Bronchial epithelial cell (primary cell): ENCODE measurements at places on chromosomes 3 and 15. TPM values are rescaled to one million over a fixed set of nuclear protein-coding genes. Genes with fewer than 3 reads are reported as not detected.
A peak's percentile ranks its signal among the peaks of the same experiment; 100 is the strongest.

- peak; percentile 92 for DNase-seq
Observed at GRCh38 chr3:25424614-25425013, 3.4 kb upstream of the RARB start.

DNA sequence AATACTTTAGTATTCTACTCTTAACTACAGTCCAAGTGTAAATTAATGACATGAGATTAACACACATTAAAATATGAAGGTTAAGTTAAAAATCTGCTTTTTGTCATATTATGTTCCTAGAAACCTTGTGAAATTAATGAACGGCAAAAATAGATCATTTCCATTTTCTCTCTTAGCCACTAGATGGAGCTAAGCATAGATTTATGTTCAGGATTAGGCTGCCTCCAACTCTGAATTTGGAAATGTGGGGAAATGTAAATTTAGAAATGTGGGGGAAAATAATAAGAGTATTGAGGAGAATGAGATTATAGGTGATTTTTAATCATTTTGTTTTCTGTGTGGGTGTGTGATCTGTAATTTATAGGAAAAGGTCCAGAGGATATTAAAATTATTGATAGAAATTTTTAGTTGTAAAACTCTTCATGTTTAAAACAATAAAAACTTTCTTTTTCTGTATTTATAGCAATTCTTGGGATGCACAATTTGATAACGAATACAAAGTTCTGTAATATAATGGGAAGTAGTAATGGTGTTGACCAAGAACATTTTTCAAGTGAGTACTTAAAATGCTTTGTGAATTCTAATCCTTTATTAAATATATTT is 59.2 kb downstream of the TMOD3 start:
- DNase-seq, result peak; percentile 44

GRCh38 chr15:73955861-73956742 is 29.8 kb downstream of the LOXL1 start:
- DNase-seq, result no peak

DNA sequence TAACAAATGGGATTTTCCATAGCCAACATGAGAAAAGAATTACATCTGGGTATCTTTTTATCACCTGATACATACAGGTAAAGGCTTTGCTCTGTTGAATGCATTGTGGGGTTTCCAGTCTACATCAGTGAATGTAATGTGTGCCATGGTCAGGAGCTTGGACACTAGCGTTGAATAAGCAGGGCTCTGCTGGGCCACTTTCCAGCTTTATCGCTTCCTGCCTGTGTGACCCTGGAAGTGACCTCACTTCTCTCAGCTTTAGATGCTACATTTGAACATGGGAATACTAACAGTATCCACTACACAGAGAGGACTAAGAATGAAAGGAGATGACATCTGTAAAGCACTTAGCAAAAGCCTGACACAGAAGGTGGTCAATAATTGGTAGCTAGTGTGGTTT is 40.1 kb downstream of the TTC23 start:
- no peak for DNase-seq

GRCh38 chr3:56918111-56918568 is 116.4 kb upstream of the ARHGEF3 start:
- DNase-seq, result peak; percentile 48

GRCh38 chr15:69299451-69299886 is 757 bp downstream of the PAQR5 start:
- no peak for DNase-seq

- no peak for DNase-seq
Observed at GRCh38 chr3:66354001-66354400, 133.2 kb downstream of the SLC25A26 start.

GRCh38 chr3:167691366-167691765 is 37.6 kb upstream of the WDR49 start:
- DNase-seq, result no peak

DNA sequence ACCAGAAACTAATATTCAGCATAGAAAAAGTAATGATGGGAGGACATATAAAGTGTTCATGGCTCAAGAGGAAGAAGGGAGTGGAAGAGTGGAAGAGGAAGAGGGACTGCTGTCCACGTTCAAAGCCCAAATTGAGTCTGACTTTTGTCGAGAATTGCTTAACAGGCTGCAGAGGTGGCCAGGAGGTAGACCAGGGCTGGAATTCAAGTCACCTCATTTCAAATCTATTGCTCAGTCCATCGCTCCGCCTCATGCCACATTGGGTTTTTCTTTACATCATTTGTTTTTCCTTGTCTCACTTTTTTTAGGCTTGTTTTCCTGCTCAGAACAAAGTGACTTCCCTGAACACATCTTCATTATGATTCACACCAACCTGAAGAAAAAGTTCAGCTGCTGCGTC is 97.0 kb downstream of the RPL39L start:
- no peak for DNase-seq

DNA sequence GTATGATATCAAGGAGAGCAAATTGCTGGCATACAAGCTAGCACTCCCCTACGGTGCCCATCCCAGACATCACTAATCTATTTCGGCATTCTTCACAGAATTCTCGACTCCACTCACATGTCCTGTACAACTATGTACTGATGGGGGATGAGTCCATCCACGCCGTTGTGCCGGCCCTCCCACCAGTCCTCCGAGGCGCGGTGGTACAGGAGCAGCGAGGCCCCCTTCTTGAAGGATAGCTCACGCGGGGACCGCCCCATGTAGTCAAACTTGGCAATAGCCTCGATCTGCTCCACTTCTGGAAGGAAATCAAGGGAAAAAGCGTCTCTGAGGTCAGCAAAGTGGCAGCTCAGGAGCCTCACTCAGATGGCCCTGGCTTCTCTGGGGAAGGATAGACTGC is 31.0 kb upstream of the RAD18 start:
- no peak for DNase-seq

- DNase-seq, result no peak
Observed at GRCh38 chr15:52556524-52557273, 12.1 kb downstream of the ARPP19 start.

- peak; percentile 87 for DNase-seq
Observed at GRCh38 chr3:159813822-159814531, 174.7 kb upstream of the IL12A start.

GRCh38 chr3:121747976-121748375 is 1.6 kb downstream of the GOLGB1 start:
- no peak for DNase-seq

GRCh38 chr15:62752657-62753517 is 289.7 kb upstream of the TPM1 start:
- DNase-seq, result peak; percentile 46

- peak; percentile 29 for DNase-seq
Observed at GRCh38 chr3:65793495-65794200, 245.1 kb downstream of the MAGI1 start.

The ACTC1 gene
- total RNA-seq, result not detected in 2 replicates

The MYZAP gene
- 2.4 and 4.2 TPM in 2 replicates for total RNA-seq

The ANKRD34C gene
- total RNA-seq, result not detected in 2 replicates

The ABI3BP gene
- total RNA-seq, result 0.53 and 0.77 TPM in 2 replicates

The CIDEC gene
- not detected in 2 replicates for total RNA-seq

The GHSR gene
- total RNA-seq, result not detected in 2 replicates

The PLA2G4D gene
- total RNA-seq, result under 0.01 TPM in 2 replicates

The TEX55 gene
- not detected in 2 replicates for total RNA-seq

The NXPE3 gene
- 3.9 and 6.7 TPM in 2 replicates for total RNA-seq

The SLC9A9 gene
- total RNA-seq, result 1.3 and 1.4 TPM in 2 replicates

The CAND2 gene
- total RNA-seq, result 0.77 and 1.3 TPM in 2 replicates

The DUOXA1 gene
- 27.1 and 54.5 TPM in 2 replicates for total RNA-seq
